Foreskin keratinocyte (primary cell): ENCODE measurements at places on chromosomes 7 and 10.

- DNase-seq = no peak
These were observed 5.3 kb downstream of the CALCR start for GRCh38 chr7:93569189-93569588.

DNA sequence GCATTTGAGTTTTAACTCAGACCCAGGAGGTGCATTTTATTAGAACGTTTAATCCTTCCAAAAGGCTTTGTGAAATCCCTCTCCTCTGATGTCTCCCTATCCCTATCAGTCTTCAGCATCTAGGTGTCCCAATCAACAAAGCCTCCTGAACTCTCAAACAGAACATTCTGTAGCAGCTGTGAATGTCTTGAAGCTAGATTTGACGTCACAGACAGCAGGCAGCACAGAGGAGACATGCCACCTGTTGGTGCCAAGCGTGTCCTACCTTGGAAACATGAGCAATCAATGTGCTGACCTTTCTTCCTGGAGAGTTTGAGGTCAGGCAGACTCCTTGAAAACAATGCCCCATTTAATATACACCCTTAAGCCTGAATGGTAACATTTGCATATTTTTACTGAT lies 125.5 kb downstream of the RNLS start:
- DNase-seq = no peak

DNA sequence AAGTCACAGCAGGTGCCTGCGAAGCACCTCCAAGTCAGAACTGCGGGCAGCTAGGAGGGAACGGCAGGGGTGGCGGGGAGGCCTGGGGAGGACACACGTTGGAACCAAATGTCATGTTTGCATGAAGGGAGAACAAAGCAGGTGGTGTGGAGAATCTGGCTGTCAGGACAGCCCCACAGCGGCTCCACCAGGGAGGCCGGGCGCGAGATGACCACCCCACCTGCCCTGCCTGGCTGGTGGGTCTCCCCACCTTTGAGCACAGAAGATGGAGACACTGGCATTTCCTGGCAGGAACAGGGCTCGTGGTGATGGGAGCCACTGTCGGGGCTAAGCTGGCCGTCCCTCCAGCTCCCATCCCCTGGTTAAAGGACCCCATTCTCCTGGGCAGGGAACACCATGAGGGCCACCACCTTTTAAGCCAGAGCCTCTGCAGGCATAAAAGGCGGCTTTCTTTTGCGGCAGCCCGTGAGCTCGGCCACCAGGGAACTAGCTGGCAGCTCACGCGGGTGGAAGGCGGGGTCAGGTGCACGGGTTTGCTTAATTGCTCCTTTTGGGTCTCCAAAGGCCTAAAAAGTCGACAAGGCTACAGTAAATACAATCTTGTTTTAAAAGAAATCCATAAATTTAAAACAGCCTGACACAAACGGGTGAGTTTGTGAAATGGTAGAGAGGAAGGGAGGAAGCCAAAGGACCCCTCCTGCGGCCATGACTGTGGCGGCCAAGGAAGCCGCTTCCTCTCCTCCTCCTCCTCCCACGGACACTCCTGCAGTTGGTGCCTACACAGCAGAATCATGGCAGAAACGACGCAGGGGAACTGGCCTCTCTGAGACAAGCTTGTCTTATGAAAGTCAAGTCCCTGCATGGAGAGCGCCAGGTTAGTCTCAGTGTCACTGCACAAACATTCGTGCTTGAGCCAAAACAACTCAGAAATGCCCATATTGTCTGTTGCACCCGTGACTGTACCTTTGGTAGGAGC lies 213.8 kb downstream of the DNAJB6 start:
- no peak for DNase-seq

- DNase-seq = peak; percentile 77
These were observed 647 bp upstream of the NACAD start for GRCh38 chr7:45089341-45089891.

GRCh38 chr10:88184543-88185297 lies 321.3 kb downstream of the PTEN start:
- DNase-seq = no peak

GRCh38 chr10:114278140-114278883 lies 39.3 kb downstream of the VWA2 start:
- DNase-seq = no peak

DNA sequence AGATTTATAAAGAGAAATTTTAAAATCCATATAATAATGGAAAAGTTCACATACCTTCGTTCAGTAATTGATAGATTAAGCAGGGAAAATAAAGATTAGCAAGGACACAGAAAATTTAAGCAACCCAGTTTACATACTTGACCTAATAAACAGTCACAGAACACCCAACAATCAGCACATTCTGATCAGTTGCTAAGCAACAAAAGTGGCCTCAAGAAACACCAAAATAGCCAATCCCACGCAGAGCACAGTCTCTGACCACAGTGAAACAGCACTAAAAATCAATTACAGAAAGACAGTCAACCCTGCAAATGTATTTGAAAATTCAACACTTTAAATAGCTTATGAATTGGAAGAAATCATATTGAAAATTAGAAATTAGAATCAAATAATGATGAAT lies 39.3 kb upstream of the DRGX start:
- no peak for DNase-seq

- no peak for DNase-seq
These were observed 4.5 kb downstream of the ZNF783 start for GRCh38 chr7:149266451-149266850.

- DNase-seq = no peak
These were observed 87.1 kb upstream of the CDC14C start for GRCh38 chr7:48837266-48837665.

DNA sequence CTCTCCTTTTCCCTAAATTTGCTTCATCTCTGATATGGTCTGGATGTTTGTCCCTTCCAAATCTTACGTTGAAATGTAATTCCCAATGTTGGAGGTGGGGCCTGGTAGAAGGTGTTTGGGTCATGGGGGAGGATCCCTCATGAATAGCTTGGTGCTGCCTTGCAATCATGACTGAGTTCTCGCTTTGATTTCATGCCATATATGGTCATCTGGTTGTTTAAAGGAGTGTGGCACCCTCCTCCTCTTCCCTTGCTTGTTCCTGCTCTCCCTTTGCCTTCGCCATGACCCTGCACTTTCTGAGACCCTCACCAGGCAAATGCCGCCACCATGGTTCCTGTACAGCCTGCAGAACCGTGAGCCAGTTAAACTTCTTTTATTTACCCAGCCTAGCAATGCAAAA lies 14.5 kb downstream of the NOBOX start:
- no peak for DNase-seq

DNA sequence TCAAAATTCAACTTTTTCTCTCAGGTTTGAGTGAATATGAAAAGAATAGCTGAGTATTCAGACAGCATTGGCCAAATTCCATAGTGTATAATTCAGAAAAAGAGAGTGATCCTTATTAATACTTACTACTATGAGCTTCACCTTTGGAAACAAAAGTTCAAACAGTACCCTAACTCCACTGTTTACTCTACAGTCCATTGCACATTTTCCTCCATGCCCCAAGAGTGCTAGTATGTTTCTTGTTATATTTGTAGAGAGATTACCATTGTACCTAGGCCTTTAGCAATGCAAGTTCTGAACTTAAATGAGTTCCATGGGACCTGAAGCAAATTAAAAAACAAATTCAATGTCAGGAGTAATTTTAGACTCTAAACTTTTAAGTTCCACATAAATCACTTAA lies 48.1 kb downstream of the MAGI2 start:
- DNase-seq = no peak

DNA sequence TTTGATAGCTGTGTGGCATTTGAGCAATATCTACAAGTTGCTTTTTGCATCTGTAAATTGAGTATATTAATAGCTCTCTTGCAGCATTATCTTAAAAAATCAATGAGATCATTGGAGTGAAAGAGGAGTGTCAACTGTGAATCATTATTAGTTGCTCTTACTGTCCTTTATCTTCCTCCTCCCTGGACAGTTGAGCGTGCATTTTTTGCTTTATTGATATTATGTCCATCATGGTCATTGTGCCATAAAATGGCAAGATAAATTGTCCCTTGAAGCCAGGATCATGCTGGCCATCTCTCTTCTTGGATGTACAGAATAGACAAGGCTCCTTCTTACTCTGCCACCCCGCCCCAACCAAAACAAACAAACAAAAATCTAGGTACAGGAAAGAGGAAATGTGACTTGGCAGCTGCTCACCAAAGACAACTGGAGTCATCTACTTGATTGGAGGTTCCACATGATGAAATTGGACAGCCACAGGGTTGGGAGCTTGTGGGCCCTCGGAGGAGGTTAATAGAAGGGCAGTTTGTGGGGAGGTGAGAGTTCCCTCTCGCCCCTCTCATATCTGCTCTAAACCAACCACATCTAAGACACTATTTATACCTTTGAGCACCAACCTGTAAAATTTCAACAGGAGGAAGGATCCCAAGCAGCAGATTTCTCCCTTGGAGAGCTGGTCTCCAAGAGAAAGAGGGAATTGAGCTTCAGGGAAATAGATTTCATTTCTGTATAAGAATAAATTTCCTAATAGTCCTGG lies 252.7 kb downstream of the SKIDA1 start:
- DNase-seq = no peak

DNA sequence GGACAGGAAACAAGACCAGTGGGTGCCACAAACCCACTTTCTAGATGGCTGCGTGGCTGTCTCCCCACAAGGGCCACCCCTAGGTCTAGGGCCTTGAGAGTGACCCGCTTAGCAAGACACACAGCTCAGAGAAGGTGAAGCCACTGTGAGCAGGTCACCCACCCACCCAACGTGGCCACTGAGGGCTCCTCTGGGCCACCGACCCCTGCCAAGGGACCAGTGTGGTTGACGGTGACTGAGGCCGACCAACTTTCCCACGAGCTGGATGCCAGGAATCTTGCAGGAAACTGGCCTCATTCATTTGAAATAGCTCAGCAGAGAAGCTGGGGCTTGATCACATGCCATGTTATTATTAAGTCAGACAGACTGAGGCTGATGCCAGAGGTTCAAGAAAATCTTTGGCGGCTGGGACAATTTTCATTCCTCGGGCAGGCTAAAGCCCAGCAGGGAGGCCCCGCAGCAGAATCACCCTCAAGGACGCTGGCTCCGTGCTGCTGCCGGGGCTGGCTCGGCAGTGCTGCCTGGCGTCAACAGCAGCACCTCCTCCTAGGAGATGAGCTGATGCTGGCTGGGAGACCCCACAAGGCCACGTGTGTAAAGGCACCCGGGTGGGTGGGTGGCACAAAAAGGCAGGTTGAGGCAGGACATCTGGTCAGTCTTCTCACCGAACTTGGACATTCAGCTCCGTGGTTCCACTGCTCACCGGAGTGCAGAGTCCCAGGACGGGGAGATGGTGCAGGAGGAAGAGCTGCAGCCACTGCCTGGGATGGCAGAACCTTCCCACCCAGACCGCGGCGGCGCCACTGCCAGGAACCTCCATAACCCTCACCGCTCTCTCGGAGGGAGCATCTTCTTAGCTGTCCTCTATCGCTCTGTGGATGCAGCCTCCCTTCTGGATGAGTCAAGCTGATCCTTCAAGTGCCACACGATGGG lies 57.8 kb downstream of the ZRANB1 start:
- no peak for DNase-seq

- DNase-seq = no peak
These were observed 196.0 kb downstream of the MAD1L1 start for GRCh38 chr7:2036786-2037185.

DNA sequence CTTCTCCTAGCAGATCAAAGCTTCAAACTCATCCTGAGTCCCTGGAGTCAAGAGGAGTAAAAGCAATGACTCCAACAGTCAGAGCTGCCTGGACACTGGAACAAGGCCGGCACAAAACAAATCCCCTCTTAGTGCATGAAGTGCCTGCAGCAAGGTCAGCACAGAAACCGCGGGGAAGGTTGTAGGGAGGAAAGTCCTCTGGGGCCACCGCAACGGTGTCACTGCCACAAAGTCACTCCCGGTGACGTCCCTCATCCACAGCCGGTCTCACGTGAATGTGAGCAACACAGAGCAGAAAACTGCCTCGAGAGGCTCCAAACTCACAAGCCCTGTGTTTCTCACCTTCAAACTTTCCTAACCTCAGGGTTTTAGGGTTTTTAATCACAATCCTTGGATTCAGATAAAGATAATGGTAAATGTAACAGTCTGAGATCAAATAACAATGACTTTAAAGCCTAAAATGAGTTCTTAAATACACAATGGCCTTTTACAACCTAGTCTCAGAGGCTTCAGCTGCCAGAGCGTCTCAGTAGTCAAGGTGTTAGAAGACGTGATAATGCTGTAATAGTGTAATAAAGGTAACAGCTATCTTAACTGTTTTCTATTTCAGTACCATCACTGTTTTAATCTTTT lies 274.3 kb downstream of the ZMYND11 start:
- DNase-seq = no peak

- no peak for DNase-seq
These were observed 83.4 kb upstream of the ANLN start for GRCh38 chr7:36306222-36306621.

GRCh38 chr7:20240080-20240926 lies 23.1 kb upstream of the MACC1 start:
- no peak for DNase-seq

- DNase-seq = no peak
These were observed 19.1 kb downstream of the FAM3C start for GRCh38 chr7:121376979-121377378.

- peak; percentile 52 for DNase-seq
These were observed 22.4 kb upstream of the IFIT2 start for GRCh38 chr10:89279421-89279869.

DNA sequence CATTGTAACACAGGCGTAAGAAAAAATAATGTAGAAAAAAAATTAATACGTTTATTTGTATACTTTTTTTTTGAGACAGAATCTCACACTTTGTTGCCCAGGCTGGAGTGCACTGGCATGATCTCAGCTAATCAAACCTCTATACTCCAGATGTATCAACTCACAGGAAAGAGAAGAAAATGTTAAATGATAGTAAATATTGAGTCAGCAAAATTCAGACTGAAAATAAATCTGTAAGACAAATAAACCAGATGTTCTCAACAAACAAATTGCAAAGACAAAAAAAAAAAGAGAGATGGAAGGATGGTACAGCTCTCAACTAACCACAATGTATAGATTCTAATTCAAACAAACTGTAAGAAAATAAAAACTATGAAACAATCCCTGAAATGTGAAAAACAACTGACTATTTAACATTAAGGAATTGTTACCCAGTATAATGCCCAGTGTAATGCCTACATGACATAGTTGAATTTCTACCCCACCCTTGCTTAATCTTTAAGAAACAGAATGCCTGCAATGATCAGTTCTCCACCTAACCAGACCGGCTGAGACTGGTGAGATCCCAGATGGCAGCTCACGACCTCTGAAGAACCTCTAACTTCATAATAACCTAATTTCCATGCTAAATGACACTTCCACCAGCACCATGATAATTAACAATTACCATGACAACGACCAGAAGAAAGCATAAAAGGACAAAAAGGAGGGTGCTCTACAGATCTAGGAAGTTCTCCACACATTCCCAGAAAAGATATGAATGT lies 272.0 kb upstream of the GNAI1 start:
- DNase-seq = no peak

DNA sequence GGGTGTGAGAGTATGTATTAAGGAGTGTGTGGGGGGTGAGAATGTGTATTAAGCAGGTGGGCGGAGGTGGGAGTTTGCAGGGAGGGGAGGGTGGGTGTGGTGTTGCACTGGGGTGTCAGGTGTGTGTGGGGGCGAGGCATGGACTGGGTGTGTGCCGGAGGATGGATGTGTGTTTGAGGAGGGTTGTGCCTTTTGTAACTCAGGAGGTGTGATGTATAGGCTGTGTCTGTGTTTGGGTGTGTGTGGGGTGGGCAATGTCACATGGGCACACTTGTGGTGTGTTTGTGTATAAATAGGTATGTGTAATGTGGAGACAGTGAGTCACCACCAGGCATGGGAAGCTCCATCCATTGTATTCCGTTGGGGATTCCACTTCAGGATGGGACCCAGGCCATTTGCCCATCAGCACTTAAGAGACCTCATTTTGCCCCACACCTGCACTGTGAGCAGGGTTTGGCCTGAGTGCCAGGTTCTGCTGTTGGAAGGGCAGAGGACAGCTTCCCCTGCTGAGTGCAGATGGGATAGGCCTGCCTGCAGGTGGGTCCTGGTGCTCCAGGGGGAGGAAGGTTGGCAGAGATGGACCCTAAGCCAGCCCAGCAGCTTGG lies 5.8 kb downstream of the UNC5B start:
- DNase-seq = peak; percentile 67
